Caco-2 (cell line): ENCODE measurements at places on chromosomes 2 and 18. TPM values are rescaled to one million over a fixed set of nuclear protein-coding genes. Genes with fewer than 3 reads are reported as not detected.

Gene NT5C1B
- total RNA-seq, result not detected in 2 replicates

Gene FAM161A
- 9.1 and 9.8 TPM in 2 replicates for total RNA-seq

Gene USP14
- 86.2 and 95.2 TPM in 2 replicates for total RNA-seq

Gene CCDC74B
- total RNA-seq, result 1.2 and 1.6 TPM in 2 replicates

Gene ASXL3
- 1.2 and 1.6 TPM in 2 replicates for total RNA-seq

GRCh38 chr18:335733-336132, 67.9 kb upstream of the THOC1 start:
- no peak for DNase-seq
- no peaks in the 10 kb centered on the region for H3K27me3 ChIP-seq
- no peaks in the 10 kb centered on the region for H3K36me3 ChIP-seq
- no peak overlapping the region for H3K4me3 ChIP-seq
- no peak overlapping the region for H3K27ac ChIP-seq

DNA sequence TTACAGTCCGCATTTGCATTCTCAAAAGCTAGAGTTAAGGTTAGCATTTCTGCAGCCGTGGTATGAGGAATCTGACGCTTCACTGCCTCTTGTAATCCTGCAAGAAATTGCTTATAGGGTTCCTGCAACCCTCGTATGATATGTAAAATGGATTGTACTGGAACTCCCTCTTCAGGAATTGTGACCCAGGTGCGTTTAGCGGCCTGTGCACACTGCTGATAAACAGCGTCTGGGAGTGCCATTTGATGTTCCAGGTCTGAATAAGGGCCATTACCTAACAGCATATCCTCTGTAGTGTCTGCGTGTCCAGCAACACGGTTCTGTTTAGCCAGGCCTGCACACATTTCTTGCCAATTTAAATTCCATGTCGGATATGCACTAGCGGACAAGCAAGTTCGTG, 42.5 kb downstream of the CXCR4 start:
- no peaks in the 10 kb centered on the region for H3K27me3 ChIP-seq
- H3K4me3 ChIP-seq, result no peak overlapping the region
- H3K36me3 ChIP-seq, result no peaks in the 10 kb centered on the region
- no peaks in the 10 kb centered on the region for H3K4me1 ChIP-seq

DNA sequence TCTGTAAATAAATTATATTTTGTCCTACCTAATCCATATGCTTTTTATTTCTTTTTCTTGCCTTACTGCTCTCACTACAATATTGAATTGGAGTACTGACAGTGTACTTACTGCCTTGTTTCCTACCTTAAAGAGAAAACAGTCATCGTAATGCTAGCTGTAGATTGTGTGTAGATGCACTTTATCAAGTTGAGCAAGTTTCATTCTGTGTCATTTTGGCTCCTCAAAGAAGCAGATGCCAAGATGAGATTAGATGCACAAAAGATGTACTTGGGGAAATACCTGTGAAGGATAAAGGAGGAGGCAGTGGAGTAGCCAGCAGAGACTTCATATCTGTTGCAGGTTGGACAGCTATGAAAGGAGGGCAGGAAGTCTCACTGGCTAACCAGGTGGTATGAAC, 145.5 kb downstream of the FTCDNL1 start:
- no peaks in the 10 kb centered on the region for H3K27me3 ChIP-seq
- no peak overlapping the region for H3K27ac ChIP-seq
- no peaks in the 10 kb centered on the region for H3K36me3 ChIP-seq
- DNase-seq, result no peak

GRCh38 chr18:824179-824578, 12.1 kb upstream of the YES1 start:
- no peak for DNase-seq
- no peaks in the 10 kb centered on the region for H3K36me3 ChIP-seq
- no peak overlapping the region for H3K27ac ChIP-seq
- no peaks in the 10 kb centered on the region for H3K27me3 ChIP-seq
- H3K4me3 ChIP-seq, result no peak overlapping the region
- H3K4me1 ChIP-seq, result no peaks in the 10 kb centered on the region

DNA sequence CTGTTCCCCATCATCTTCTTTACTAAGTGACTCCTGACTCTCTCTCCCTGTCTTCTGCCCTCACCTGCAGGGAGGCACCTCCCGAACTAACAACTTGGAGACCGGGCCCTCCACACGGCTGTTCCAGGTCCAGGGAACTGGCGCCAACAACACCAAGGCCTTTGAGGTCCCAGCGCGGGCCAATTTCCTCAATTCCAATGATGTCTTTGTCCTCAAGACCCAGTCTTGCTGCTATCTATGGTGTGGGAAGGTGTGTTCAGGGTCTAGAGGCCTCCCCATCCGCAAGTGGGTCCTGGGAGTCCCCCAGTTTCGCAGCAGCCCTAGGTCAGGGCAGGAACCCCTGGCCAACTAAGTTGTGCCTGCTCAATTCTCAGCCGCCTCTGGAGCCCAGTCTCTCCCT, 15.5 kb downstream of the VIL1 start:
- no peaks in the 10 kb centered on the region for H3K4me1 ChIP-seq
- no peaks in the 10 kb centered on the region for H3K27me3 ChIP-seq
- H3K36me3 ChIP-seq, result peaks cover 19% of the 10 kb centered on the region

DNA sequence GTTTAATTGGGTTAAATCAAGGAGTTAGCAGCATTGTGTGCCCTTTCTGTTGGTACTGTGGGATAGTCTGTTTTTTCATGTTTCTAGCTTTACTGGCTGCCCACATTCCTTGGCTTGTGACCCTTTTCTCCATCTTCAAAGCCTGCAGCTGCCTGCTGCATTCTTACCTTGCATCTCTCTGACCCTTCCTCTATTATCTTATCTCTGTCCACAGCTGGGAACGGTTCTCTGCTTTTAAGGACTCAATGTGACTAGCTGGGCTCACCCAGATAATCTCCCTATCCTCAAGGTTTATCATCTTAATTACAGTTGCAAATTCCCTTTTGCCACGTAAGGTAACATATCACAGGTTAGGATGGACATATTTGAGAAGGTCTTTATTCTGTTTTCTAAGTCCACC, 199.7 kb downstream of the KCNS3 start:
- H3K27ac ChIP-seq, result no peak overlapping the region
- H3K4me1 ChIP-seq, result peaks cover 11% of the 10 kb centered on the region; the same call in 1 of the 2 replicates
- H3K36me3 ChIP-seq, result no peaks in the 10 kb centered on the region
- H3K27me3 ChIP-seq, result no peaks in the 10 kb centered on the region
- peak; percentile 27 for DNase-seq

GRCh38 chr18:21242780-21243401, 859 bp downstream of the GREB1L start:
- no peaks in the 10 kb centered on the region for H3K27me3 ChIP-seq
- no peaks in the 10 kb centered on the region for H3K36me3 ChIP-seq
